ENCODE measurements at places on chromosomes 7 and 10.

GRCh38 chr10:57661206-57661605 lies 606.5 kb downstream of the IPMK start:
- no peak for DNase-seq

GRCh38 chr7:143354965-143355364 lies 7.5 kb downstream of the FAM131B start:
- no peak for DNase-seq

- no peak for DNase-seq
These were observed 142.9 kb downstream of the RAB11FIP2 start for GRCh38 chr10:117903854-117904253.

DNA sequence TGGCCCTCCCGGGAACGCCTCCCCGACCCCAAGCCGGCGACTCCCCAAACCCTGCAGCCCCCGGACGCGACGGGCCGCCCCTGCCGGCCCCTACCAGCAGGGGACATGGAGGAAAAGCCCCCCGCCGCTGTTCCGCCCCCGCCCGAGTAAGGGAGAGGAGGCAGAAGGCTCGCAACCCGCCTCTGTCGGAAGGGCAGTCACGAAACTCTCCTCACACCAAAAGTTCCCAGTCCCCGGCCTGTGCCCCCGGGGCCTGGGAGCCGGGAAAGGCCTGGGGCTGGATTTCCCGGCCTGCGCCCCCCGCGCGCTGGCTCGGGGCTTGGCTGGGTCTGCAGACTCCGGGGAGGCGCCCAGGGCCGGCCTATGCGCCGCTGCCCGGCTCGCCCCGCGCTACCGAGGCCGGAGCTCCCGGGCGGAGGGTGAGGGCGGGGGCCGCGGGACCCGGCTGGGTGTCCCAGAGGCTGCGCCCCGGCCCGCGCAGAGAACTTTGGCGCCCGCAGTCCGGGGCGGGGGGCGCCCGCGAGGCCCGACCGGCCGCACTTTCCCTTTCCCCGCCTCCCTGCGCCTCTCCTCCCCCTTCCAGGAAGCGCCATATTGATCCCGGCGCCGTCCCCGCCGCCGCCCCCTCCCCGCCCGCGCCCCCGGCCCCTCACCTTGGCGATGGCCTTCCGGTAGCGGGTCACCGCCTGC lies 728 bp downstream of the PARD3 start:
- DNase-seq = no peak

DNA sequence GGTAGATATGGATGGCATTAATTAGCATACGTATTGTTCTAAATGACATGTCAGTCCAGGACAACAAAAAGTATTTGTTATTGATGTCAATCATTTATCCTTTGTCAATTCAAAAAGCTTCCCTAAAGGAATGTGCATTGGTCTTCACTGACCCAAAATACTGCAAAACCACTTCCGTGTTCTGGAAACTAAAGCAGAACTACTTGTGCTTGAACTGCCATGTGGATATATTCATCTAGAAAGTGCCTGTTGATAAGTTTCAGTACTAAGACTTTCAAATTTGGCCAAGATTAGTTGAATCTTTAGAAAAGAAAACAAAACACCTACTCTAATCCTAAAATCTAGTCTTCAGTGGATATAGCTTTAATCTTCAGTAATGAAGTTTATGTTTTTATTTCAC lies 242.1 kb upstream of the PPP1R3A start:
- no peak for DNase-seq

- peak; percentile 75 for DNase-seq
These were observed 2.2 kb downstream of the NPM3 start for GRCh38 chr10:101780818-101781654.

DNA sequence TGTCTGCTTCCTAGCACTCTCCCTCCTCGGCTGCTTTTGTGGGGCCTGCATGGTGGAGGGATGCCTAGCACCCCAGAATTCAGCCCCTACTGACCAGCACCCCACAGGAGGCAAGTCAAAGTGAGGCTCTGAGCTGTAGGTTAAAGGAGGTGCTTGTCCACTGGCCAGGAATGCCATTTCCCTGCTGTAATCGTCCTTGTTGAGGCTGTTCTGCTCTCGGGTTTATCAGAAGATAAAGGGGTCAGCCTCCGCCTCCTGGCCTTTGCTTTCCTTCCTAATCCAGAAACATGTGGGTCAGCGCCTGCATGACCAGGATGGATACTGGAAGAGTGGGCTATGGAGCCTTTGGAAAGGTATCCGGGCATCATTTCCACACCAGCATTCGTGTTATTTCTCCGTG lies 98.9 kb downstream of the MKI67 start:
- no peak for DNase-seq

DNA sequence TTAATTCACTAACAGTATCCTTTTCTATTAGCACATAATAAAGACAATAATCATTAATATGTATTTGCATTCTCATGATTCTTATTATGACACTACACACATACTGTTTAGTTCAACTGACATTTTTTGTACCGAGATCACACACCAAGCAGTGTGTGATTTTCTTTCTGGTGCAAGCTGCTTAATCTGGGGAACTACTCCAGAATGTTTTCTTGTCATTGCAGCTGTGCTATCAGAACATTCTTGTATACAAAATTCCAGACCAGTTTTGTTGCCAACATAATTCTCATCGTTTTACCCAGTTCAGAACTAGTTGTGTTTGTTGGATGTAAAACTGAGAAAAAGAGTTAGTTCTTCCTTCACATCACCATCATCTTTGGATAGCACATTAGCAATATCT lies 37.4 kb downstream of the VKORC1L1 start:
- no peak for DNase-seq

- DNase-seq = peak; percentile 95
These were observed 6.5 kb downstream of the ARPC1B start for GRCh38 chr7:99380823-99381663.

DNA sequence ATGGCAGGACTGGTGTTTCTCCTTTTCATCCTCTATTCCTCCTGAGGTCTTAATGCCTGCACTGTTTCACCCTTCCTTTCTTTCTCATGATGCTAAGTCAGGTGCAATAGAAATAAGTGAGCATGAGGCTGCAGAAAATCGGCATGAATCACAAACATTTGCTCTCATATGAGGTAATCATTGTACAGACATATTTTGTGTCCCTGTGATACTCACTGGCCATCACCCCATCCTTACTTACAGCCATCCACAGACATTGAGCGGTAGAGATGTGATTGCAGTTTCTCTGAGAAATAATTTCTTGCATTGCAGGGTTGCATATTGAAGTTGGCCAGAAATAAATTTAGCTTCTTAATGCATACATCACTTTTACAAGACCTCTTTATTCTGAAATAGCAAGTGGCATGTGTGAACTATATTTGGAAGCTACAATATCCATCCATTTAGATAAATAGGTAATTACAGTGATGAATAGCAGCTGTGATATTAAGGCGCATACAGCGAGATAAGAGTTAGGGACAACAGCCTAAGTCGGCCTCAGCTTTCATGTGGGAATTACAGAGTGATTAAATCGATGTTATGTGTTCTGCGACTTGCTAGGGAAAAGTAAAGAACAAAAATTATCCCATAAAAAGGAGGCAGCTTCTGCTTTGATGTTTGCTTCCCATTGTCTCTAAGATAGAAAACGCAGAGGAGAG lies 612.6 kb downstream of the SORCS3 start:
- DNase-seq = no peak

DNA sequence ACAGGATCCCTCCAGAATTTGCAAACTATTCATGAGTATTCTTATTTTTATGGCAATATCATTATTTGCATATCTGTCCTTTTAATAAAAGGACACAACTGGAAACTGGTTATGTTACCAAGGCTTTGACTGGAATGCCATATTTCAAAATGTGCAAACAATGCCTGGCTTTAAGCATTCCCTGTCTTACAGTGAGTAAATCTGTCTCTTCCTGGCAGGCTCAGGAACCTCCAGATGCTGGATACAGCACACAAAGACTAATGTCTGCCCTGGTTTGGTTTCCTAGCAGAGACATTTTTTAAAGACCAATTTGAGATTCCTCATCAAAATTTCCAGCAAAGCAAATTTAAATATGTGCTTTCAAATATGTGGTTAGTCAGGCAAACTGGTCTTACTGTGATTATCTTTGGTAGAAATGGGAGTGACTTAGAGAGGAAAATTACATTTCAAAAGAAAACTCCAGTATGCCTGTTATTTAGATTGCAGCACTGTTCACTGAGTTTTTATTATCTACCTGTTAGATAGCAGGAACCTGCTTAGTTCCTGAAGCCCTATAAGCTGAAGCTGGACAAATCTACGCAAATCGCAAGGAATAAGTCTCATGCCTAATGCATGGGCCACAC lies 31.3 kb downstream of the RNF216 start:
- no peak for DNase-seq

- DNase-seq = no peak
These were observed 3.0 kb upstream of the PLAU start for GRCh38 chr10:73907841-73908517.

- no peak for DNase-seq
These were observed 121.7 kb downstream of the ABCA13 start for GRCh38 chr7:48292949-48293348.

- no peak for DNase-seq
These were observed 42.9 kb upstream of the MMD2 start for GRCh38 chr7:5001911-5002310.
